HFFc6 (cell line): ENCODE measurements at places on chromosomes 1 and 21. TPM values are rescaled to one million over a fixed set of nuclear protein-coding genes. Genes with fewer than 3 reads are reported as not detected.

Gene STX12
- 41.1 to 58.1 TPM (median 57.2 TPM) in 3 replicates for total RNA-seq

Gene SPRR3
- not detected in 2 replicates for total RNA-seq

Gene ZFP69
- 0.27 to 1.9 TPM (median 0.32 TPM) in 3 replicates for total RNA-seq

Gene TACSTD2
- total RNA-seq: 0.65 and 13.3 TPM in 2 replicates

Gene ERG
- total RNA-seq: not detected in 3 replicates

Gene ZNF648
- not detected in 3 replicates for total RNA-seq

Gene LCE3E
- total RNA-seq: not detected in 3 replicates

Gene KPRP
- total RNA-seq: not detected in 3 replicates

Gene NR1I3
- total RNA-seq: not detected in 2 replicates

Gene FCRL4
- total RNA-seq: not detected in 2 replicates

Gene SETSIP
- total RNA-seq: not detected in 3 replicates

Gene CACNA1S
- not detected in 3 replicates for total RNA-seq

Gene KRTAP12-2
- total RNA-seq: not detected in 3 replicates

Gene PRRX1
- 147 to 277 TPM (median 151 TPM) in 3 replicates for total RNA-seq

Gene PRPF38A
- total RNA-seq: 26.8 to 35.6 TPM (median 31.5 TPM) in 3 replicates

Gene CELF3
- not detected in 3 replicates for total RNA-seq

Gene PYHIN1
- not detected in 3 replicates for total RNA-seq

Gene HES3
- not detected in 3 replicates for total RNA-seq

Gene NPHS2
- not detected in 3 replicates for total RNA-seq

Gene LZIC
- total RNA-seq: 30.2 and 33.6 TPM in 2 replicates

Gene EPHX1
- total RNA-seq: 31.8 to 36.4 TPM (median 36.3 TPM) in 3 replicates

Gene OVAAL
- total RNA-seq: not detected in 3 replicates

Gene RCSD1
- not detected in 2 replicates for total RNA-seq

Gene TMEM51
- total RNA-seq: 4.7 and 6.3 TPM in 2 replicates

Gene OLIG2
- not detected in 2 replicates for total RNA-seq

Gene AMIGO1
- total RNA-seq: 3.8 to 8.3 TPM (median 7.5 TPM) in 3 replicates

Gene IL19
- total RNA-seq: not detected in 2 replicates

Gene SAMD13
- 0.63 to 0.66 TPM in 2 of 3 replicates, not detected in the other for total RNA-seq

Gene PDZK1
- 0.83 and 1.1 TPM in 2 replicates for total RNA-seq

Gene CYP4Z1
- not detected in 3 replicates for total RNA-seq

Gene SYNJ1
- 17.4 to 18.2 TPM (median 17.9 TPM) in 3 replicates for total RNA-seq

Gene GSTM1
- 14.7 to 42.8 TPM (median 15.5 TPM) in 3 replicates for total RNA-seq

Gene PGBD5
- not detected in 3 replicates for total RNA-seq

Gene S1PR1
- 6.2 to 9.6 TPM (median 8.6 TPM) in 3 replicates for total RNA-seq

Gene PTPRU
- total RNA-seq: 6.8 to 9.1 TPM (median 7.3 TPM) in 3 replicates

Gene C1orf141
- not detected in 3 replicates for total RNA-seq

Gene MX2
- 0.61 TPM in 1 of 3 replicates, not detected in the others for total RNA-seq

Gene SLC9A1
- total RNA-seq: 38.9 to 49.8 TPM (median 49.5 TPM) in 3 replicates

Gene FCAMR
- total RNA-seq: not detected in 3 replicates

Gene RBM11
- total RNA-seq: not detected in 3 replicates

Gene DNASE2B
- total RNA-seq: not detected in 3 replicates

Gene KIAA0040
- total RNA-seq: not detected in 3 replicates

Gene RGS13
- total RNA-seq: not detected in 3 replicates

Gene KRTAP19-1
- not detected in 3 replicates for total RNA-seq

Gene CD34
- total RNA-seq: 0.42 to 0.82 TPM (median 0.59 TPM) in 3 replicates

Gene SPRR2F
- total RNA-seq: not detected in 2 replicates

Gene FAM110D
- not detected in 3 replicates for total RNA-seq

Gene AVPR1B
- total RNA-seq: not detected in 3 replicates

Gene INSRR
- total RNA-seq: not detected in 3 replicates
